Bronchial epithelial cell (primary cell): ENCODE measurements at places on chromosomes 7 and 10.

GRCh38 chr7:84663224-84663623, 468.6 kb upstream of the SEMA3A start:
- peak; percentile 79 for DNase-seq

- no peak for DNase-seq
Measured at GRCh38 chr10:35758076-35758475, 116.0 kb upstream of the FZD8 start.

GRCh38 chr7:33805630-33806233, 99.6 kb upstream of the BMPER start:
- peak; percentile 82 for DNase-seq

DNA sequence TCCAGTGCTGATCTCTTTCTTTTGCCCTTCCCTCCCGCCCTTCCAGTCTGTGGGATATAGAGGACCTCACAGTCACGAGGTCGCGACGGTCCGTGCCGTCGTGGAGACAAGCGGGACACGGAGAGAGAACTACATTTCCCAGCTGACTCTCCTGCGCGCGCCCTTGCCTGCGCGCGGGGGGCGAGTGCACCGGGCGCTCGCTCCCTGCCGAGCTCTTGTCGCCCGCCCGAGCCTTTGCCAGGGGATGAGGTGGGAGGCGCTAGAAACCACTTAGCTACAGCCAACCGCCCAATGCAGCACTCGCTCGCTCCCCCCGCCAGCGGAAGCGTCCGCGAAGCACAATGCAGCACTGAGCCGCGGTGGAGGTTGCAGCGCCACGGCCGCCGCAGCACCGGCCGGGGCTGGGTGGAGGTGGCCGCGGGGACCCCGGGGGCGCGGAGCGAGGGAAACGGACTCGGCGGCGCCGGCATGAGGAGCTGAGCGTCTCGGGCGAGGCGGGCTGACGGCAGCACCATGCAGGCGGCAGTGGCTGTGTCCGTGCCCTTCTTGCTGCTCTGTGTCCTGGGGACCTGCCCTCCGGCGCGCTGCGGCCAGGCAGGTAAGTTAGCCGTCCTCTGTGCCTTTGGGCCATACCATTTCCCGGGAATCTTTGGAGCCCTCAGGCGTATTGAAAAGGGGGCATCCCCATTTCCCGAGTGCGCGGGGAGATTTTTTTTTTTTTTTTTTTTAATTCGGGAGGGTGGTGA, at the start of gene ADAM22:
Gene ADAM22, plus strand, starts transcription at position 299 of the 746 bp plus-strand sequence. Its CDS starts 215 bp downstream, at position 514.
- DNase-seq, result peak; percentile 51

DNA sequence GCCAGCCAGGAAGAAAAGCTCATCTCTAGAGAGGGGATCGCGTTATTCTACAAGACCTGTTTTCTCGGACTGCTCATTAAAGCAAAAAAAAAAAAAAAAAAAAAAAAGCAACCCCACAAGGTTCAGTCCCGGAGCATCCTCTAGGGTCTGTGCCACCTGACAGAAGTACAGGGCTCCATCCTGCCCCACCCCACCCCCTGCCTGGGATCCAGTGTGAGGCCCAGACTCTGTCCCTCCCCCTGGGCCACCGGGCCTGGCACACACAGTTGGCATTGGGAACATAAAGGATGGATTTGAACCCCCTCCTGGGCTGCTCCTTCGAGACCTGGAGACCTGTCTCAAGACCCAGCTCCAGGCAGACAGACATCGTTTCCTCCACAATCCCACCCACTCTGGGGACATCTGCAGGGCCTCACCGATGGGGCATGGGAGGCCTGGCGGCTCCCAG, 688 bp downstream of the ORAI2 start:
- DNase-seq, result no peak

GRCh38 chr10:95172851-95173250, 21.2 kb upstream of the ACSM6 start:
- peak; percentile 71 for DNase-seq

DNA sequence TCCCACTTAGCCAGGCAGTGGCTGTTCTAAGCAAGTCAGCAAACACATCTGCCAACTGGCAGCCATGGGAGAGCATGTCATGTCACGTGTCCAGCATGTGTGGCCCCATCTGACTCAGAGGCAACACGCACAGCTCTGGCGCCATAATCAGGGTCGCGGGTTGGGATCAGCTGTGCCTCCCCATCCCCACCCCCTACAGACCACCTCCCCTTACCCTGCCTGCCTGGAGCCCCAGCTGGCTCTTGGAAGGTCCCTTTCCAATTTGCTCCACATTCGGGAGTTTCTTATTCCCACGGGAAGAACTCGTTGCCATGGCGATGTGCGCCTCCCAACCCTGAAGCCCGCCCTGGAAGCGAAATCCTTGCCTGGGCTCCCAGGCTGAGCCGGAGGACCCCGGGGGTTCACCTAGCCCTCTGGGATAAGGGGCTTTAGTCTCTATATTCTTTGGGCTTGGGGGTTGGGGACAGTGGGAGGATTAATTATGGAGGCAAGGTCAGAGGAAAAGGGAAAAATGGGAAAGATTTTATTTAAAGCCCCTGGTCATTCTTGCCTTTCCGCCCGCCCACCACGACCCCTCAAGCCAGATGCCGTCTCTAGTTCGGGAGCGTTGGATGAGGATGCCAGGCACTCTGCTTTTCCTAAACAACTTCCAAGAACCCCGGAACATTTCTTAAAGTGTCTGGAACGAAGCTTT, 283.7 kb downstream of the ZEB1 start:
- DNase-seq, result peak; percentile 60

GRCh38 chr10:17851611-17852010, 42.5 kb downstream of the MRC1 start:
- no peak for DNase-seq

GRCh38 chr10:124722798-124723783, 21.1 kb downstream of the FAM53B start:
- DNase-seq, result peak; percentile 69

DNA sequence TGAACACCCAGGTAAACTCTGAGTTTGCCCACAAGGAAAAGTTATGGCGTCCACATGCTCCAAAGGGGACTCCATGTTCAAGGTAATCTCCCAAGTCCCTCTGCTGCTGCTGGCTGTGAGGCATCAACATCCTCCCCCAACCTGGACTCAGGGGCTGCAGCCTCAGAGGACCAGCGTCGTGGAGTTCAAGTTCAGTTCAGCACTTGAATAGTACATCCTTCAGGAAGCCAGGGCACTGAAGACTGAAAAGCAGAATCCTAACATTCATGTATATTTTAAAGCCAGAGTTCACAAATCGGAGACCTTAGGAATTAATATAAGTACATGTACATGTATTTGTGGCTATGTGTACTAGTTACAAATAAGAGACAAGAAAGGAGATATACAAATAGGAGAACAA, 90.4 kb downstream of the PTPRE start:
- DNase-seq, result no peak

- no peak for DNase-seq
Measured at GRCh38 chr10:85657476-85658113, 709.0 kb downstream of the GRID1 start.

GRCh38 chr7:92293896-92294590, 48.3 kb downstream of the ANKIB1 start:
- DNase-seq, result no peak

DNA sequence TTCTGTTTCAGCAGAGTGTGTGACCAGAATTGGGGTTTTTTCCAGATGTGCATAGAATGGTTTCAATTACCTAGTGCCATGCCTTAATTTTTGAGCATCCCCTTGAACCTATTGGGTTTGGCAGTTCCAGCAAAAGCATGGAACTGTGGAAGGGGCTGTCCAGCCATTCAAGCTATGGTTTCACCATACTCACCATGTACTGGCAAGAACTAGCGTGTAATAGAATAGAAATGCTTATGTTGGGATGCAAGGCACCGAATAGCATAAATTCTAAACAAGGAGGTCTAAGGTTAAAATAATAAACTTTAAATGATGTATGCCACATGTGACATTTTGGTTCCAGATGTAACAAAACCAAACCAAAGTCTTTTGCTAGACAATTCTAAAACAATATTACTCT, 91.4 kb downstream of the MTERF1 start:
- DNase-seq, result no peak

DNA sequence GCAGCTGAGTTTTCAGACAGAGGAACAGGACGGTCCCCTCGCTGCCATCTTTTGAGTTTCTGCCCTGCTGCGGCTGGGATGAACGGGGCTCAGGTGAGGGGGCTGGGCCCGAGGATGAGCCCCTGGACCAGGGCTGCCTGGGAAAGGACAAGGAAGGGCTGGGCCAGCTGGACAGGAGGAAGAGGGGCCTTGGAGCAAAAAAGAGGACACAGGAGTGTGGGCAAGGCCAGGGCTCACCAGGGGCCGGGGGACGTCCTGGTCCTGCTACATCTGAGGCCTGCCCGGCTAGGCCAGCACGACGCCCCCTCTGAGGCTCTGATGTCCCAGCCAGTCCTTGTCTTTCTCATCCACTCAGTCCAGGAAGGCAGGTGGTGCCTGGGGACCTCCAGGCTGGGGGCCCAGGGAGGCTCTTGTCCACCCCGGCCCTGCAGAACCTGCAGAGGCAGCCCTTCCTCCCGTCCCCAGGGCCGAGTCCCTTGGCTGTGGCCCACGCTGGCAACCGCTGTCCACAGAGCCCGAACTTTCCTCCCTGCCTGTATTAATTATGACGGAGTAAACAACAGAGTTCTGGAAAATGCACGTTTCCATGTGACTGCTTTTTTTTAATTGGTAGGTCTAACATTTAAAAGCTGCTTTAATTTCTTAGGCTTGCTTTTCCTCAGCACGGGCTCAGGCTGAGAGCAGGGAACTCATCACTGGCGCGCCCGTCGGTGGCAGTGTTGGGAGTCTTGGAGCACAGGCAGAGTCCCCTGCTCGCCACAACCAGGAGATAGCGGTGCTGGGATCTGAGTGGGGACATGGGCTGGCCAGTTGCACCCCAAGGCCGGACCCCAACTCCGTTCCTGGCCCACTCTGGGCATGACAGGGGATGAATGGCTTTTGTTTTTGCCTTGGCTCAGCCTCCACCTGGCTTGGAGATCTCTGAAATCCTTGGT, 187.7 kb downstream of the ELFN1 start:
- DNase-seq, result no peak

DNA sequence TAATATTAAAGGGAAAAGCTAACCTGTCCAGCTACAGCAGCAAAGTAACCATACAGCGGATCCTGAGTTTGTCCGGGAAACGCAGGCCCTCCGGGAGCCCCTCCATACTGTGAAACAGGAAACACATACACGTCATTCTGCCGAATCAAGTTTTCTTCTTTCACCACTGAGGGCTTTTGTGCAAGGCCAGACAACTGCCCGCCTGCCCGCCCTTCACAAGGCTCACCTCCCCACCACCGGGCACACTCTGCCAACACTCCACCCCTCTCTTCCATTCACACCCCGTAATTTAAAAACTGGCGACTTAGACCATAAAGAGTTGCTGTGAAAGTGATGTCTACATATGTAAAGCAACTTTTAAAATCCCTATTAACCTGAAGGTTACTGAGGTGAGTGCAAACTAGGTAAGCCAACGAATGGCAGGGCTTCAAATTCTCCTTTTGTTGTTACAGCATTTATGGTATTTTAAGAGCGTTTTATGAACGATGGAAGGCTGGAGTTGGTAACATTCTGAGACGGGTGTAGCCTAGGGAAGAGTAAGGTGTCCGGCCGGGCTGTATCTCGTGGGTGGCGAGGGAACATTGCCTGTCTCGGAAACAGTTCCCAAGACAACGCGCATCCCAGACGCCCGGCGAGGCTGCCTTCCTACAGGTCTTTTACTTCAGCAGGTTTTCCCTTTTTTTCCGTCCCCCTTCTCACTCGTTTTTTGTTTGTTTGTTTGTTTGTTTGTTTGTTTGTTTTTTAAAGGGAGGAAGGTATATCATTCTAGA, 817 bp downstream of the SRI start:
- peak; percentile 50 for DNase-seq

DNA sequence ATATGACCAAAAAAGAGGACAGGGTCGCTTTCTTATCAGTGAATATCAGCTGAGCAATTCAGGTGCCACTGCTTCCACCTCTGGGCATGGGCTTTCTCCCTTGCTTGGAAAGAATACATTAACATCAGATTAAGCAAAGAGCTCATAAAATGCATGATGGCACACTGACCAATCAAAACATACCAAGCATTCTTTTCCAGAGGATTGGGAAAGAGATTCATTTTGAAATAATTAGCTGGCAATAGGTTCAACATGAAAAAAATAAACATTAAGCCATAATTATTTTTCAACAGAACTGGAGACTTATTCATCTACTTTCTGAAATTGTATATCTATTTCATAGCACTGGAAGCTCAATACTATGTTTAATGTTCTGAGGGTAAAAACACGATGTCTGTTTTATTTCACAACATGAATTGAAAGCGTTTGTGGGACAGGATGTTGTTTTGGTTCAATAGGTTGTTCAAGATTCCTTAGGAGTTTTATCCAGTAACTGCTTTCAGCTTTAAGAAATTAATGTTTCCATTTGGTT, 53.2 kb downstream of the TFAM start:
- DNase-seq, result peak; percentile 70

DNA sequence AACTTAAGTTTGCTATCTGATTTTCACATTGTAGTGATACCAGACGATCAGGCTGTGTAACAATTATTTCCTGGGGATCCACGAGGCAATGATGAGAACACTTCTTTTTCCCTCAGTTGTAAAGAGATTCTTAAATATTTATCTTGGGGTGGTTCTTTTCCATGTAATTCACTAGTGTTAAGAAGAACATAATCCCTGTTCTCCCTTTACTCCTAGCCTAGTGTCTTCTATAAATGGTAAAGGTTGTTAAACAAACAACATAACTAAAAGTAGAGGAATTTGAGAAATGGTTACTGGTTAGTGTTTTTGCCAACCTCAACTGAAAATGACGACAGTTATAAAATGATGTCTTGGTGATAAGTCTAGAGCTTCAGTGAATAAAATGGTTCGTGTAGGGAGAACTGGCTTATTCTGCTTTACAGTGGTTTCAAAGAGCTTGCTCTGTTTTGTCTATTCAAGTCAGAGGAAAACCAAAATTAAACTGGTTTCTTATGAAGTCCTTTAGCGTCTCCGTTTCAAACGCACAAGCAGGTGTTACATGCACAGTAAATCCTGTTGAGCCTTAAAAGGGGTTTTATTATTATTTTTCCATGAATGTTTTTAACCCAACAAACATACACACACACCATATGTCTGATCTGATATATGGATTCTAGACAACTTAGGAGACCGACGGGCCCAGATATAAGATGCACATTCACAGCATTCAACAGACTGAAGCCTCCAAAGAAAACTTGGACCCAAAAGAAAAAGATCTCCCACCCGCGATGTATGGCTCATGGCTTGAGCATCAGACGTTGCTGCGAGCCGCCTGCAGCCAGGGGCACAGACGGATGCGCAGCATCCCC, 1.1 kb downstream of the TBX20 start:
- DNase-seq, result no peak

DNA sequence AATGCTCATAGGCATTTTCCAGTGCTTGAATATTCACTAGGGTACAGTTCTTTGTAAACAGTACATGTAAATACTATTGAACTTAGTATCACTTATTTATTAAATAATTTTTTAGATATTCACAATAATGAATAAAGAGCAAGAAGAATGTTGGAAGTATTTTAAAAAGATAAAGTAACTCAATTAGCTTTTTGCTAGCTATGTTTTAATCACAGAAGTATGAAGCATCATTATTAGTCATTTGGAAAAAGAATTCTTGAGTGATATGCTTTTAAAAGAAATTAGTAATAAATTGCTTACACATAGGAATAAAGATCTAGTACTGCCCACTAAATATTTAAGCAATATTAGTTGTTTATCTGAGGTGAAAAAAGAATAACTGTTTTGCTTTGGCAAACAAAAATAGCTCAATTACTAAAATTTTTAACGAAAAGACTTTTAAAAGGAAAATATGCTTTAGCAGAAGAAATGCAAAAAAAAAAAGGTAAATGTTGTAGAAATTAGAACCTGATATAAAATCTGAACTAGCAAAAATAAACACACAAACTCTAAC, 66.5 kb downstream of the SGMS1 start:
- no peak for DNase-seq

- DNase-seq, result no peak
Measured at GRCh38 chr10:49690698-49691356, 11.4 kb downstream of the C10orf53 start.

- no peak for DNase-seq
Measured at GRCh38 chr10:120011359-120012130, 119.0 kb downstream of the SEC23IP start.
